ENCODE measurements at places on chromosomes 12 and 14.

DNA sequence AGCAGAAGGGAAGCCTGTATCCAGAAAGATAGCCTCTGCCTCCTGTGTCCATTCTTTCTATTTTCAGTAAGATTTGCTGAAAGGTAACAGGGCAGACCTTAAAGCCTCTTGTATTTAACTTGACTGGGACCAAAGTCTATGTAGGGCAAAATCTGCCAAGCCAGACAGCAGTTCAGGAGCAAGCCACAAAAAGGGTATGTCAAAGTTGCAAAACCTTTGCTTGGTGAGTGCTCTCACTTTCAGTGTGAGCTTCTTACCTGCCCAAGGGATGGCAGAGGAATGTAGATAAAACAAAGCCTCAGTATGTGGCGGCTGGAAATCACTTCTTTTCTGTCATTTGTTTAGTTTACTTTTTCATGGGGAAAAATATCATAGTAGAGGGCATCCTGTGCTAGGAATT is 63.1 kb downstream of the PLEKHG7 start:
- H3K4me3 ChIP-seq, result no peak overlapping the region
- no peaks in the 10 kb centered on the region for H3K36me3 ChIP-seq
- H3K27me3 ChIP-seq, result no peaks in the 10 kb centered on the region
- DNase-seq, result no peak

- no peak overlapping the region for H3K4me3 ChIP-seq
- peak overlapping the region; percentile 76 for H3K27ac ChIP-seq
- no peaks in the 10 kb centered on the region for H3K27me3 ChIP-seq
- peaks cover 14% of the 10 kb centered on the region for H3K4me1 ChIP-seq
Measured at GRCh38 chr14:90288651-90289355, 32.5 kb downstream of the PSMC1 start.

- H3K4me1 ChIP-seq, result no peaks in the 10 kb centered on the region
- DNase-seq, result no peak
- H3K4me3 ChIP-seq, result no peak overlapping the region
- H3K27me3 ChIP-seq, result no peaks in the 10 kb centered on the region
Measured at GRCh38 chr12:68287106-68287505, 33.7 kb upstream of the IL22 start.

DNA sequence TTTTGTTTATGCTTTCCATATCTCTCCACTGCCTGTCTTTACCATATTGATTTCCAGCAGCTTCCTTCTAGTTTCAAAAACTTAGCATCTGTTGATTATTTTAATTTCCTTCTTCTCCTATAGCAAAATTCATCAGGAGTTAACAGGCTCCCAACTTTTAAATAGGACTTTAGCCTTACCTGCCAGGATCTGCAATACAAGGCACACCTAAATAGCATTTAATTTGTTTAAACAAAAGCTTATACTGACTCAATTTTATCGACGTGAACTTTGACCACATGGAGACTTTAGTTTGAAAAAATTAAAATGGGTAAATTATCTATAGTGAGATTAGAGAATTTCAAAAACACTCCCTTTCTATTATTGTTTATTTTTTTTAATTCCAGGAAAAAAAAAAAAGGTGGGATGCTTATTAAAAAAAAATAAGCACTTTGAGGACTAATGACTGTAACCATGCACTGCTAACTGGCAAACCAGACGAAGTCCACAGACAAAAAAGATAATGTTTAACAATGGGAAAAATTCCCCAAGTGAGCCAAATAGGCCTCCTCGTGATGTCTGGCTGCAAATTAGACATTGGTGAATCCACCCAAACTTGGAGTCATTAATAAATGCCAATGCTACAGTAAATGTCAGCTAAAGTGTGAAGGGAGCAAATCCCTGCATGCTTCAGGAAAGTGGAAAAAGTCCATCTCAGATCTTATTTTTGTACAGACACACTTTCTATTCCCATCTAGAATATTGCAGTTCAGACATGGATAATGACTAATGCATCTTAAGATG is 40.7 kb downstream of the RMST start:
- H3K4me1 ChIP-seq, result no peaks in the 10 kb centered on the region
- no peaks in the 10 kb centered on the region for H3K27me3 ChIP-seq
- DNase-seq, result no peak

- H3K4me1 ChIP-seq, result peaks cover 42% of the 10 kb centered on the region
- peak overlapping the region; percentile 98 for H3K27ac ChIP-seq
- no peaks in the 10 kb centered on the region for H3K27me3 ChIP-seq
Measured at GRCh38 chr14:21106176-21106497, 5.3 kb downstream of the TMEM253 start.

DNA sequence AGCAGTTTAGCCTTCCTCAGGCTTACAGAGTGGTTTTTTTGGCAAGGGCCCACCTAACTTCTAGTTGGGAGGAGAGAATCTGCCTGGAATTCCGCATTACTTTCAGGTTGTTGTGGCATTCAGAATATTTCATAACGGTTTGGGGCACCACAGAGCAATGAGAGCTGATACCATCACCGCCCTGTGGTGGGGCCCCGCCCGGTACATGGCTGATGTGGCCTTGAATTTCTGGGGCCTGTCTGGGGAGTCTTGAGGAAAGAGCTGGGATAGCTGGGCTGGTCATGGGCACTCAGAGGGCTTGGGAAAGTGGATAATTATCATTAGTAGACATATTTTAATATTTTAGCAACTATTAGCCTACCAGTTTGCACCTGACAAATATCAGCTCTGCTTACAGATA is 4.2 kb downstream of the TESPA1 start:
- no peaks in the 10 kb centered on the region for H3K36me3 ChIP-seq
- H3K4me3 ChIP-seq, result no peak overlapping the region
- no peak overlapping the region for H3K27ac ChIP-seq

DNA sequence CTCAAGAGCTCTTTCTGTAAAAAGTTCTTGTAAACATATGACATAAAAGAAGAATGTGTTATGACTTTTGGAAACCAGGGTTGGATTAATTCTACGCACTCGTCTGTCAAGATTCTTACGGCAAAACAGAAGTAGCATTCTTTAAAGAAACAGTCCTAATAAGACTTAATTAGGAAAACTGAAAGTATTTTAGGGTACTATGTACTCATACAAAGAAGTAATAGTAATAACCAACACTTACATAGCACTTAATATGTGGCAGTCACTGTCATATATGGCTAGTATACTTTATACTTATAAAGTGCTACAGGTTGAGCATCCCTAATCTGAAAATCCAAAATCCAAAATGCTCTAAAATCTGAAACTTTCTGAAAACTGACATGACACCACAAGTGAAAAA is 72.9 kb upstream of the ST8SIA1 start:
- DNase-seq, result no peak
- no peaks in the 10 kb centered on the region for H3K36me3 ChIP-seq
- H3K4me1 ChIP-seq, result peaks cover 21% of the 10 kb centered on the region

GRCh38 chr14:91983588-91983987 is 36.1 kb upstream of the FBLN5 start:
- no peaks in the 10 kb centered on the region for H3K36me3 ChIP-seq
- H3K27ac ChIP-seq, result no peak overlapping the region
- H3K4me3 ChIP-seq, result no peak overlapping the region
- no peak for DNase-seq
- H3K4me1 ChIP-seq, result peaks cover 40% of the 10 kb centered on the region
- H3K27me3 ChIP-seq, result no peaks in the 10 kb centered on the region

GRCh38 chr14:21268617-21269251 is 508 bp downstream of the HNRNPC start:
- peaks cover 50% of the 10 kb centered on the region for H3K4me1 ChIP-seq
- H3K36me3 ChIP-seq, result peaks cover 30% of the 10 kb centered on the region
- H3K27me3 ChIP-seq, result no peaks in the 10 kb centered on the region
- peak overlapping the region; percentile 94 for H3K27ac ChIP-seq
- no peak for DNase-seq
- H3K4me3 ChIP-seq, result peak overlapping the region; percentile 64

- no peak for DNase-seq
- no peak overlapping the region for H3K4me3 ChIP-seq
- H3K36me3 ChIP-seq, result peaks cover 13% of the 10 kb centered on the region
- no peak overlapping the region for H3K27ac ChIP-seq
Measured at GRCh38 chr12:12126551-12126950, 55.8 kb downstream of the BCL2L14 start.

GRCh38 chr14:72253503-72253902 is 321.3 kb downstream of the RGS6 start:
- no peaks in the 10 kb centered on the region for H3K4me1 ChIP-seq
- H3K4me3 ChIP-seq, result no peak overlapping the region
- no peaks in the 10 kb centered on the region for H3K36me3 ChIP-seq
- no peak overlapping the region for H3K27ac ChIP-seq
- no peak for DNase-seq
- H3K27me3 ChIP-seq, result no peaks in the 10 kb centered on the region

DNA sequence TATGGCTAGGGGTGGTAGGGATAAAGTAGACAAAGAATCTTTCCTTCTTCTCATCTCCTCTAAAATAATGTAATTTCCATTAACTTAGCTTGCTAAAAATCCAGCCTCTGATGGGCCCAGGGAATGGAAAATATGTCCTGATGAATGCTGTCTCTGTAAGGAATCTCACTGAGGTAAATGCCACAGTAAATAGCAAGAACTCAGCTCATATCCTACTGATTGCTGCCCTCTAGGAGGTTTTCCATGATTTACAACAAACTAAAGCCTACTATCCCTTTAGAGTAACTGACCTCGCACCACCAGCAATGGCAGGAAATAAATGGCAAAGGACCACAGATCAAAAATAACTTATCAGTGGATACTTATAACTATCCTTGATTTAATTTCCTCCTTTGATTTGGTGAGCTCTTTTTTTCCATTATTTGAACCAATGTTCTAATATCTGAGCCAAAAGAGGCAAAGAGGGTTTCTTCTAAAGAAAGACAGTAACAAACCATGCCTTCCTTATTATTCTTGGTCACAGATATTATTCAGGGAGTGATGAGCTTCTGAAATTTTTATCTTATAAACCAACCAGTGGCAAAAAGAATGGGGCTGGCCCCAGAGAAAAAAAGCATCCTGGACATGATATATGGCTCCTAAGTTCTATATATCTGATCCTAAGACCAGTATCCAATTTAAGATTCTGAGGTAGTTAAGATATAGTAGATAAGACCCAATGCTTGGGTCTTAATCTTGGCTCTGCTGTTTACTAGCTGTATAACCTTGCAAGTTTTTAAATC is 43.8 kb downstream of the SENP1 start:
- H3K27ac ChIP-seq, result no peak overlapping the region
- H3K27me3 ChIP-seq, result no peaks in the 10 kb centered on the region
- H3K36me3 ChIP-seq, result peaks cover 90% of the 10 kb centered on the region
- no peak overlapping the region for H3K4me3 ChIP-seq

DNA sequence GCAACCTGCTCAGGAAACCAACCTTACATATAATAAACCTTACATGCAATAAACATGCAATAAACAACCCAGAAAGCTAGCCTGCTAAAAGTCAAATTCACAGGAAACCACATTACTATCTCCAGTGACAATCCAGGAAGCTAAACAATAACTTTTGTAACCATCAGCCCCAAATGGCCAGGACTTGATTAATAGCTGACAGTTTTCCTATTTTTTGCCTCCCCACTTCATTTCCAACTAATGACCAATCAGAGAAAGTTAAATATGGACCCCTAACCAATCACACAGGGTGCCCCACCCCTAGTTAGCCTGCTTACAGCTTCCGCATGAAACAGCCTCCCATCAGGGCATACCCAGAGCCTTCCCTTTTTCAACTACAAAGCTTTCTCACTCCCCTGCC is 152.2 kb upstream of the LMNTD1 start:
- H3K27me3 ChIP-seq, result no peaks in the 10 kb centered on the region
- H3K4me1 ChIP-seq, result no peaks in the 10 kb centered on the region
- no peak overlapping the region for H3K27ac ChIP-seq
- no peak for DNase-seq

- no peak overlapping the region for H3K4me3 ChIP-seq
- H3K27ac ChIP-seq, result no peak overlapping the region
- no peaks in the 10 kb centered on the region for H3K36me3 ChIP-seq
- DNase-seq, result no peak
Measured at GRCh38 chr14:106738075-106738474, 1211.7 kb downstream of the TMEM121 start.

DNA sequence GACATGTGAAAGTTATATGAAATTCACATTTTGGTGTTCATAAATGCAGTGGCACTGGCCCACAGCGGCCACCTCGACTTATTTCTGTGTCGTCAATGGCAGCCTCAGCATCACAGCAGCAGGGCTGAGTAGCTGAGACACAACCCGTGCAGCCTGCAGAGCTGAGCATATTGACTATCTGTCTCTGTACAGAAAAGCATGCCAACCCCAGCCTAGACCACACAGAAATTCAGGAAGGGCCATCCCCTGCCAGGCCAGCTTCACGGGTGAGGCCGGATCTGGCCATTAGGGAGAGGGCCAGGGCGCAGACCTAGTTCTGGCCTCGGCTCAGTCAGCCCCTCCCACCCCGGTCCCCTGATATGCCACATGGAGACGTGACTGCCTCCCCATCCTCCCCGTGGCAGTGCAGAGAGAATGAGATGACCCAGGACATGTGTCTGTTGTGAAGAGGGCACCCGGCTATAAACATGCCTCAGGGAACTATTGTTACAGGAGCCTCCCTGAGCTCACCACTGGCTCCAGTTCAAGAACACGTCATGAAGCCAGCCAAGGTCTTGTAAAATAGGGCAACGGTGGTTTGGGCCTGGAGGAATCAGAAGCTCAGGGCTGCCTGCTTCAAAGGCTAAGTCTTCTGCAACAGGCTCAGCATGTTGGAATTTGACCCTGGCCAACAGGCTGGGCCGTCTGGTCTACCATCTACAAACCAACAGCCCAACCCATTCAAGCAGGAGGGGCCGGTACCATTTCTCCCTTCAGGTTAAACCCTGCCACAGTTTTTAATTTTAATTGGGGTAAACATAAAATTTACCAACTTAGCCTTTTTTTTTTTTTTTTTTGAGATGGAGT is 25.5 kb downstream of the SCARB1 start:
- H3K27ac ChIP-seq, result peak overlapping the region; percentile 15
- no peak for DNase-seq
- no peaks in the 10 kb centered on the region for H3K27me3 ChIP-seq
- H3K4me1 ChIP-seq, result peaks cover 3% of the 10 kb centered on the region

GRCh38 chr14:76490735-76491134 is 114.8 kb downstream of the ESRRB start:
- H3K4me3 ChIP-seq, result no peak overlapping the region
- no peaks in the 10 kb centered on the region for H3K27me3 ChIP-seq
- no peaks in the 10 kb centered on the region for H3K36me3 ChIP-seq
- DNase-seq, result no peak

GRCh38 chr12:66571361-66571915 is 107.4 kb downstream of the GRIP1 start:
- no peaks in the 10 kb centered on the region for H3K36me3 ChIP-seq
- H3K4me1 ChIP-seq, result no peaks in the 10 kb centered on the region
- H3K4me3 ChIP-seq, result no peak overlapping the region
- no peak for DNase-seq
- no peak overlapping the region for H3K27ac ChIP-seq
- H3K27me3 ChIP-seq, result no peaks in the 10 kb centered on the region

DNA sequence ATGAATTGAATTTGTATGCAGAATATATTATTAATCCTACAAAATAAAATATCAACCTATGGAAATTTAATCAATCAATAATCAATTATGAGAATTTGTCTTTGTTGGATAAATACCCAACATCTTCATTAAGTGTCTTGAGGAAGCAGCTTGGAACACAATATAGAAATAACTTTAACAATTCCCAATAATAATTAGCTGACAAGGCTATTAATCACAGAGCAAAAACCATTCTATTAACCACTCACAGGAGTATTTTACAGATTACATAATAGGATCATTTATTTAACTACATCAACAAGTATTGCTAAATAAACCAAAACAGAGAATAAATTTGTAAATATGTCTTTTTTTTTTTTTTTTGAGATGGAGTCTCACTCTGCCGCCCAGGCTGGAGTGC is 190.3 kb downstream of the CEP128 start:
- H3K27me3 ChIP-seq, result no peaks in the 10 kb centered on the region
- H3K36me3 ChIP-seq, result no peaks in the 10 kb centered on the region

GRCh38 chr12:118611295-118611694 is 234.9 kb downstream of the SUDS3 start:
- H3K27ac ChIP-seq, result no peak overlapping the region
- no peak overlapping the region for H3K4me3 ChIP-seq
- H3K4me1 ChIP-seq, result no peaks in the 10 kb centered on the region
- no peaks in the 10 kb centered on the region for H3K27me3 ChIP-seq
